EH (cell line): ENCODE measurements at places on chromosomes 11 and 22.
A peak's percentile ranks its signal among the peaks of the same experiment; 100 is the strongest.

DNA sequence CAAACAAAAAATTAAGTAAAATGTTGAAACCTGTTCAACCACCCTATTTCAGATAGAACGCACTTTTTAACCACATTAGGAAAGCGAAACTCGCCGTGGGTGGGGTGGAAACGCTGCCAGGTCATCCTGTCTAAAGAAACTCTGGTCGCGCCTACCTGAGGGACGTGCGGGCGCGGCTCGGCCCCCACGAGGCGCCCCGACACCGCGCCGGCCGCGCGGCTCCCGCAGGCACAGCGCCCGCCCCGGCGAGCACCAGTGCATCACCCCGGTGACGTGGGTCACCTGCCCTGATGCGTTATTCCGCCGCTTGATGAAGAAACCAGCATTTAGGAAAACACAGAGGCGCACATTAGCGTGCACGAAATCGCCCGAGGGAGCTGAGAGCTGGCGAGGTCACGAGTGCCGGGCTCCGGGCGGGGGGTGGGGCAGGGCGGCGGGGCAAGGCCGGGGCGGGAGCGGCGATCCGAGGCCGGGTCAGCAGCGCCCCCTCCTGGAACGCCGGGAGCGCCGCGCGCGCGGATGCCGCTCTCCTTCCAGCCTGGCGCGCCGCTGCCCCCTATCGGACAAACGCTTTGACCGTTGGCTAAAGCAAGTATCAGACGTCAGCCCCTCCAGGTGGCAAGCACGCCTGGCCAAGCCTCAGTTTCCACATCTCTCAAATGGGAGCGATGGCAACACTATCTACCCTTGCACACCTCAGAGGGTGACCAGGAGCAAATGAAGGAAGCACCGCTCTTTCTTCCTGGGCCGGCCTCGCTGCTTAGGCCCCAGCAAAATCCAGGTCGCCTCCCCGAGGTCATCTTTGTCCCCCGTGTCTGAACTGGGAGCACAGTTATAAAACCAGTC is 15.7 kb upstream of the SNX32 start:
- DNase-seq = peak; percentile 82

DNA sequence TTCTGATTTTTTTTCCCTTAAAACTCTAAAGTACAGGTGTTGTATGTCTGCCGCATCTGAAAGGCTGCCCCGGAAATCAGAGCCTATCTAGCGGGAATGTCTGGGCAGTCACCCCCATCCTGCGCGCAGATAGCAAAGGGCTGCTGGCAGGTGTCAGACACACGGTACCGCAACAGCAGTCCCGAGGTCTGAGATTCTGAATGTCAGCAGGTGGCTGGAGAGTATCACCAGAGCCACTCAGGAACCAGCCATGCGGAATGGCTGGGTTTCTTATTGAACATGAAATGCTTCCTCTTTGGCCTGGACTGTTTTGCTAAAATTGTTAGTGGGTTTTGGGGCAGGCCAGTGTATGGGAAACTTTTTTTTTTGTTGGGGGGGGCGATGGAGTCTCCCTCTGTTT is 53.3 kb downstream of the CERK start:
- DNase-seq = no peak

- no peak for DNase-seq
Measured at GRCh38 chr22:46549971-46550641, 12.7 kb upstream of the CELSR1 start.

GRCh38 chr11:2436521-2437031 is 7.7 kb downstream of the TRPM5 start:
- no peak for DNase-seq

DNA sequence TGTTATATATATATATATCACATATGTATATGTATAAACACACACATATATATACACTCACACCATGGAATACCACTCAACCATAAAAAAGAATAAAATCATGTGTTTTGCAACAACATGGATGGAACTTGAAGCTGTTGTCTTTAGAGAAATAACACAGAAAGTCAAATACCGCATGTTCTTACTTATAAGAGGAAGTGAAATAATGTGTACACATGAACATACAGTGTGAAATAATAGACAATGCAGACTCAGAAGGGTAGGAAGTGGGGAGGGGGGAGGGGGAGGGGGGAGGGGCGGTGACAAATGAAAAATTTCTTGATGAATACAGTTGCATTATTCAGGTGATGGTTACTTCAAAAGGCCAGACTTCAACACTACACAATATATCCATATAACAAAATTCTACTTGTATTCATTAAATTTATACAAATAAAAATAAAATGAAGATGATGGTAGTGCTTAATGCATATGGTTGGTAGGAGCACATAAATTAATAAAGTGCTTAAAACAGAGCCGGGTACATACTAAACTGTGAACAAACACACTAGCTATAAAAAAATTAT is 5.8 kb upstream of the OR5B2 start:
- DNase-seq = no peak

DNA sequence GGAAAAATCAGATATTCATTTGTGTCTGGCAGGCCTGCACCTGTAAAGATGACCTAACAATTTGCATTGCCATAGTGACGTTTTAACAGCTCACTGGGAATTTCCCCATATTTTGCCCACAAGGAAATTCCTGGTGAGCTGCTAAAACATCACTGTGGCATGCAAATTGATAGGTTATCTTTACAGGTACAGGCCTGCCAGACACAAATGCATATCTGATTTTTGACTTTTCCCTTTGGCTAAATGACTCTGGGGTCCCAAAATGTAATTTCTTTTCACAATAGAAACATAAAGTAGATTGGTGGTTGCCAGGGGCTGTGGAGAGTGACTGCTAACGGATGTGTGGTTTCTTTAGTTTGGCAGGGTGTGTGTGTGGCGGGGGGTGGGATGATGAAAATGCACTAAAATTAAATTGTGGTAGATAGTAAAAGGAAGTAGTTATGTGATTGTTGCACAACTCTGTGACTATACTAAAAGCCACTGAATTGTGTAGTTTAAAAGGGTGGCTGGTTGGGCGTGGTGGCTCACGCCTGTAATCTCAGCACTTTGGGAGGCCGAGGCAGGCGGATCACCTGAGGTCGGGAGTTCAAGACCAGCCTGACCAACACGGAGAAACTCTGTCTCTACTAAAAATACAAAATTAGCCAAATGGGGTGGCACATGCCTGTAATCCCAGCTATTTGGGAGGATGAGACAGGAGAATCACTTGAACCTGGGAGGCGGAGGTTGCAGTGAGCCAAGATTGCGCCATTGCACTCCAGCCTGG is 18.5 kb upstream of the FEZ1 start:
- DNase-seq = peak; percentile 55

GRCh38 chr11:1442163-1442562 is 44.4 kb downstream of the MOB2 start:
- DNase-seq = no peak

GRCh38 chr11:122165607-122166371 is 49.8 kb upstream of the BLID start:
- DNase-seq = no peak

DNA sequence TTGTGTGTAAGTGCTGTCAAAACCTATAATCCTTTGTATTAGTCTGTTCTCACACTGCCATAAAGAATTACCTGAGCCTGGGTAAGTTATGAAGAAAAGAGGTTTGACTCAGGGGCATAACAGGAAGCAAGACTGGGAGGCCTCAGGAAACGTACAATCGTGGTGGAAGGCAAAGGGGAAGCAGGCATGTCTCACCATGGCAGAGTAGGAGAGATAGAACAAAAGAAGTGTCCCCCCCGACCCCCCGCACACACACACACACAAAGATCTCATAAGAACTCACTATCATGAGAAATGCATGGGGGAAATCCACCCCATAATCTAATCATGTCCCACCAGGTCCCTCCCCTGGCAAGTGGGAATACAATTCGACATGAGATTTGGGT is 2.3 kb upstream of the USP28 start:
- no peak for DNase-seq

GRCh38 chr11:63564784-63565350 is 1.7 kb upstream of the PLAAT2 start:
- DNase-seq = peak; percentile 7

GRCh38 chr11:124578761-124579160 is 9.0 kb downstream of the OR8A1 start:
- DNase-seq = no peak

- peak; percentile 55 for DNase-seq
Measured at GRCh38 chr22:43388420-43388851, 23.4 kb upstream of the MPPED1 start.

GRCh38 chr22:35631597-35631996 is 14.5 kb upstream of the MB start:
- peak; percentile 43 for DNase-seq

DNA sequence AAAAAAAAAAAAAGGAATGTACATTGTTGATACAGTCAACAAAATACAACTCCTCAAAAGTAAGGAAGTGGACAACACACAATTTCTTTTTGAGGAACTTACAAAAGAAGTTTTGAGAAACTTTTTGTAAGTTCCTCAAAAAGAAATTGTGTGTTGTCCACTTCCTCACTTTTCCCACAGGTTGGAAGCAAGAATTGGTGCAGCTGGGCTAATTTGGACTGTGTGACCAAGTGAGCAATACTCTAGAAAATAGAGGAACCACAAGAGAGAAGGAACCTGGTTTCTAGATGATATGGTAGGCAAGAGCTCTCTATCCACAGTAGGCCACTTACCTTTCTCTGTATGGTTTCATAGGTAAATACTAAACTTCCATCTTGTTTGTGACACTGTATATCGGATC is 1053.8 kb downstream of the LRRC4C start:
- DNase-seq = no peak

DNA sequence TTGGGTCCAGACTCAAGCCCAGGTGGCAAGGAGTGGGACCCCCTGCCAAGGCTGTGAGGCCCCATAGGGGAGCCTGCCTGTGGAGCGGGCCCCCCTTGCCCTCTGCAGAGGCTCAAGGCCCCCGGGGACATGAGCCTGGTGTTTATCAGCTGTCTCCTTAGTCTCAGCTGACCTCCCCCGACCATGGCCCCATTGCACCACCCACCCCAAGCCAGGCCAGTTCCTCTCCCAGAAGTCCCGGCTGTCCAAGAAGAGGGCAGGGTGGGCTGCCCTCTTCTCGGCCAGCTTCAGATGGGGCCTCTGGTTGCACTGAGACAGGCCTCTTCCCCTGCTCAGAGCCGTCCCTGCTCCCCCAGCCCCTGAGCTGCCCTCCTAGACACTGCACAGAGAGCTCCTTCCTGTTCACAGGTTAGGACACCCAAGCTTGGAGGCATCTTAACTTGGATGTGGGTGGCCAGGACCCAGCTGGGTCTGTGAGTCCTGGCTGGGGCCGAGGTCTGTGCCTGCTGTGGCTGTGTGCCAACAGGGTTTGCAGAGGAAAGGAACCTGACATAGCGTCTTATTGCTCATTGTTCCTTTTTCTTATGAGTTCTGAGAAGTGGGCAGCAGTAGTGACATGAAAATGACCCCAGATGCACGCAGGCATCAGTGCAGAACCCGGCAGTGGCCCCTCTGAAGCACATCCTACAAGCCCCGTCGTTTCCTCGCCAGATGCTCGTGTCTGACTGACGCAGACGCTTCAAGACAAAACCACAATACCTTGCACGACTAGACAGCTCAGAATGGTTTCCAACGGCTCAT is 5.4 kb downstream of the TRABD start:
- no peak for DNase-seq

GRCh38 chr11:72451831-72452376 is 17.6 kb upstream of the CLPB start:
- DNase-seq = no peak

DNA sequence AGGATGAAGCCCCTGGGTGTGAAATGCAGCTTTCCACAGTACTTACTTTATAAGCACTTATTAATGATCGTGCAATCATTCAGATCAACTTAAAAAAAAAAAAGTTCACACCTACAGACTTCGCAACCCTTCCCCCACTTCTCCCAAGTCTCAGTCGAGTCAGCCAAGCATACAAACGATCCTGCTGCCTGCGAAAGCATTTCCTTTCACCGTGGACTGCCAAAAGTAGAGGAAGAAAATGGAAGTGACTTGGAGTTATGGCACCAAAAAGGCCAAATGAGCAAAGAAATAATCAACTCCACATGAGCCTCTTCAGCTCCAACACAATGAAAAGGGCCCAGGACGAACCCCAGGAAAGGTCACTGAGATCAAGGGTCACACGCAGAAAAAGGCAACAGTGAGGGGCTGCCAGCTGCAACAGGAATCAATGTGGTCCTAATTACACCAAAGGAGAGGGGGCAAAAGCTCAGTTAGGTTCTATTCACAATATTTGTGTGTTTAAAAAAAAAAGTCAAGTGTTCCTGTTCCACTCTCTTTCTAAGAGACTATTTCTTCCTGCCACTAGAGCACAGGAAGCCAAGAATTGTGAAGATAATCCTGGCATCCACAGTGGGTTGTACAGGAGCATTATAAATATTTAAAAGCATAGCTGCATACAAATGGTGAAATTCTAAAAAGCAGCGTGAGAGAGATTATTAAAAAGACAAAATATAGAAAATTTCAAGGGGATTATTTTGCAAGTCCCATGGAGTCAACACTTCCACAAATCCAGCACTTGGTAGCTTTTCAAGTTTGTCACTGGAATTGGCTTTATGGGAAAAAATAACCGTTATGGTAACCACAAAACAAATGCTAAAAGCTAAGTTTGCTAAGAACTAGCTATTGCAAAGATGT is 28.4 kb downstream of the CDON start:
- no peak for DNase-seq

DNA sequence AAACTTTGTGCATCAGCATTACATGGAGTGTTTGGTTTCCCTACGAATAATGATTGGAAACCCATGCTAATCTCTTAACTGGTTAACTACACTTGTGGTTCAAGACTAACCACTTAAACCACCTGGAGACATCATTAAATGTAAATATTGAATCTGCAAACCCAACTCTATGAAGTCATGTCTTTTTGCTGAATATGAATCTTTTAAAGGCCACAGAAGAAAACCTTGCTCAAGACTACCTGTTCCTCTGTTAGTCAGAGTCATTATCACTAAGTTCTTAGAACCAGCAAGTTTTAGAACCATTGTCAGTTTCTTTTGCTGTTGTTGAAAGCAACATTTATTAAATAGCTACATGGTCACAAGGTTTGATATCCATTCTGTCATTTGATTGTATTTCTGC is 70.7 kb downstream of the SIK2 start:
- no peak for DNase-seq

DNA sequence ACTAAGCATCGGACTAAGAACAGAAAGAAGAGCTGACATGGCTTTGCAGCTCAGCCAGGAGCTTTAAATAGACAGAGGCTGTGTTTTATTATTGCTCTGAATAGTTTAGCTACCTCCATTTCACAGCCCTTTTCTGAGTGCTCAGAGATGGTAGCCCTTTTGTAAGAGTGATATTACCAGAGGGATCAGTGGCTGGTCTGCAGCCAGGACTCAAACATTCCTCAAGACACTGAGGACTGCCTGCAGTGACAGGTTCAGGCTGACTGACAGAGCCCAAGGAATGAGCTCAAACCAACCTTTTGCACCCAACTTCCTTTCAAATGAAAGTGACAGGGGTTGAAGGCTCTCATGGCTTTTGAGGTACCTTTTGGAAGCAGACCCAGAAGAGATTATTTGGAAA is 189.0 kb downstream of the DDX10 start:
- peak; percentile 22 for DNase-seq

DNA sequence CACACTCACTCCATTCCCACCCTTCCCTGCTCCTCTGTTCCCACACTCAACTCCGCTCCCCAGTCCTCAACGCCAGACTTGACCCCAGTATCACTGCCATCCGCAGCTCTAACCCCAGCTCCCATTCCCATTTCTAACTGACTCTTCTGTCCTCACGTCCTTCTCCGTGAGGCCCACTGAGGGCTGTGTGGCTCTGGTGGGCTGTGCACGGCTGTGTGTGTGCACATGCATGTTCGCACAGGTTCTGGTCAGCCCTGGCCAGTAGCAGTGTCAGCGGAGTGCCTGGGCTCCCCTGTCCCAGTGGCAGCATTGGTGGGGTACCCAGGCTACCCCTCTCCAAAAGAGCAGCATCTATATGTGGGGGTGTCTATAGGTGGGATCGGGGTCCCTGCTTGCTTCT is 5.0 kb downstream of the CAPN1 start:
- DNase-seq = no peak
